ENCODE measurements at places on chromosomes 16 and 17.

- peak; percentile 53 for DNase-seq
Observed at GRCh38 chr17:8041249-8041928, 2.5 kb downstream of the ALOX15B start.

DNA sequence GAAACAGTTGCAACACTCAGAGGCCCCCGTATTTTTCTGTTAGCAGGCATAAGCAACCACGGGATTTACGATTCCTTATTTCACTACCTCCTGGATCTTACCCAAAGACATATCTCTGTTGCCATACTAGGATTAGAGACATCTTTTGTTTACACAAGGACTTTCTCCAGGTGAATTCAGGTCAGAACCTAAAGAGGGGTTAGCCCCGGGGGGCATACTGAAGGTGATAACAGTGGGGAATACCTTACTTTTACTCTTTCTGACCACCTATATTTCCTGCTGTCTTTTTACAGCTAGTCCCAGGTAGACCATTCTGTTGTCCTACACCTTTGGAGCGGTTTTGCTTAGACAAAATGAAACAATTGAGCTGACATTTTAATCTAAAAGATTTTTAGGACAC, 27.9 kb upstream of the CDH8 start:
- DNase-seq, result no peak

DNA sequence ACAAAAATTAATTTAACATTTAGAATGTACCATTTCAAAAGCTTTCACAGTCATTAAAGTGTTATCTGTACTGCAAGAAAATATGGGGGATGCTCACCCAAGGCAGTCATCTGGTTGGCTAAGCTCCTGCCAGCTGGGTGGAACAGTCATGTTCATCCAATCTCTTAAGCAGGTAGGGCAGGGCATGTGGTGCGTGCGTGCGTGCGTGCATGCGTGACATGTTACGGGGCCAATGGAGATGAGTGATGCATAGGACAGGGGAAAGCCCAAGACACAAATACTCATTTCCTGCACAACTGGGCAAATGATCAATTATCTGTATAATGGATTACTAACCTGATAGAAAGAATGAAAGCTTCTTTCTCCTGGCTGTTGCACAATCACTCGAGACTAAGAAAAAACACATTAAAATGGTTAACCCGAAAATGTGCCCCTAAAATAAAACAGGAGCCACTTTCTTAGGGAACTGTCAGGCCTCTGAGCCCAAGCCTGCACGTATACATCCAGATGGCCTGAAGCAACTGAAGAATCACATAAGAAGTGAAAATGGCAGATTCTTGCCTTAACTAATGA, 104.4 kb downstream of the MYO1D start:
- no peak for DNase-seq

DNA sequence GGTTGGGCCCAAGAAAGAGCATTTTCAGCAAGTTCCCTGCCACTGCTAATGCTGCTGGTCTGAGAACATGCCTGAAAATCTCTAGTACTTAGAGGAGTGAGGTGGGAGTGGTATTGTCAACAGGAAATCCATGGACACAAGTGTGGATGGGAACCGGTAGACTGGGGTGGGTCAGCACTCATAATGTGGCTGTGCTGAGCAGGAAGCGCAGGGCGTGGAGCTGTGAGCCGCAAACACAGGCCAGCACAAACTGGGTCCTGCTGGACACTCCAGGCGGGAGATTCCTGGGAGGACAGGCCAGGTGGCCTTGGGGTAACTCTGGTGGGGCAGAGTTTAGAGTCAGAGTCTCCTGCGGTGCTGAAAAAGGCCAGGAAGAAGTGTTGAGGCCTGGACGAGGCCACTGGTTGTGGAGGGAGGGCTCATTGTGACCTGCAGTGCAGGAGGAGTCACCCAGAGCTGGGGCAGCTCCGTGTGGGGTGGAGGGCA, 62.6 kb downstream of the BANP start:
- DNase-seq, result no peak

- no peak for DNase-seq
Observed at GRCh38 chr16:57938484-57938883, 32.4 kb downstream of the CNGB1 start.

- DNase-seq, result no peak
Observed at GRCh38 chr17:18328643-18329204, 13.6 kb downstream of the SMCR8 start.

GRCh38 chr17:63082273-63082861, 116.3 kb downstream of the TANC2 start:
- no peak for DNase-seq

- no peak for DNase-seq
Observed at GRCh38 chr16:47250983-47251382, 107.2 kb upstream of the NETO2 start.

DNA sequence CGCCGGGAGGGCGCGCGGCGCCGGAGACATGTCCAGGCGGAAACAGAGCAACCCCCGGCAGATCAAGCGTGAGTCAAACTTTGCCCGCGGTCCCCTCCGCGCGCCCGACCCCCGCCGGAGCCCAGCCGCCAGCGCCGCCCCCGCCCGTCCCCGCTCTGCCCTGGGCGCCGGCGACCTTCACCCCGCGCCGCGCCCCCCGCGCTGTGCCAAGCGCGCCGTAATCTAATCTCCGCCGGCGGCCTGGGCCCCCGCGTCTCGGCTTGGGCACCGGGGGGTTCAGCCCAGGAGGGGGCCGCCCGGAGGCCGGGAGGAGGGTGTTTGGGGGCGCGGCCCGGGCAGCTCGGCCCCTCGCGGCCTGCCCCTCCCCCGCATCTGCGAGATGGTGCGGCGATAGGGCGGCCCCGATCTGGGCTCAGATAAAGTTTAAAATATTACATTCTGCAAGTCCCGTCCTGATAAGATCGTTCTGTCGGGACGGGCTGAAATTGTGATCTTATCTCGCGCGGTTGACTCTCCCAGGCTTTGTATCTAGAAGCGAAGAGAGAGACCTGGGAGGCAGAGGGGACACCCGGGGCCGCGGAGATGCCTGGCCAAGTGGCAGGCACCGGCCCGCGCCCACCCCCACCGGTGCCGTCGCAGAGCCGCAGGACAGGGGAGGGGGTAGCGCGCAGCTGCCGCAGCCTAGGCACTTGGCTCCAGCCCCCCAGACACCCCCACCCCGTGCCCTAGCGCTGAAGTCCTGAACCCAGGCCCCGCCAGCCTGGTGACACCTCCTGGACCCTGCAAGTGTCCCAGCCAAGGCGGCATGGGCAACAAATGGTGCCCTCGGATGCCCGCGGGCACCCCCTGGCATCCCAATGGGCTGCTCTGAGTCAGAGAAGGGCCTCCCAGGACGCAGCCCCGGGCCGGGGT, 787 bp downstream of the ZFPM1 start:
- peak; percentile 30 for DNase-seq

- DNase-seq, result no peak
Observed at GRCh38 chr17:34852614-34853013, 108.6 kb downstream of the CCT6B start.

- DNase-seq, result peak; percentile 38
Observed at GRCh38 chr17:16407911-16408588, 7.3 kb upstream of the TRPV2 start.

DNA sequence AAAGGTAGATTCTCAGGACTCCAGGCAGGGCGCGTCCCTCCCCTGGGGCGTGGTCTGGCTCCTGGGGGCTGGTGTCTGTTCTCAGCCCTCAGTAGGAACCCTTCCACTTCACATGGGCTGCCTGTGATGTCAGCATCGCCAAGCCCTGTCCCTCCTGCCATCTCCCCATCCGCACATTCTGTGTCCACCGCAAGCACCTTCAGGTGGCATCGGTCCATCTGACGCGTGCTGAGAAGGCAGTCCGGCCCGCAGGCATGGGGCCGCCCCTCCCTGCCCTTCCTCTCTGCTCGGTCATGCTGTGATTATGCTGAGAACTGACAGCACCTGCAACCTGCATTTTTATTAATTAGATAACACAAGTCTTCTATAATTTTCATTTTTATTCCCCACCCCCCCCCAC, 12.7 kb upstream of the DNAH17 start:
- peak; percentile 17 for DNase-seq

DNA sequence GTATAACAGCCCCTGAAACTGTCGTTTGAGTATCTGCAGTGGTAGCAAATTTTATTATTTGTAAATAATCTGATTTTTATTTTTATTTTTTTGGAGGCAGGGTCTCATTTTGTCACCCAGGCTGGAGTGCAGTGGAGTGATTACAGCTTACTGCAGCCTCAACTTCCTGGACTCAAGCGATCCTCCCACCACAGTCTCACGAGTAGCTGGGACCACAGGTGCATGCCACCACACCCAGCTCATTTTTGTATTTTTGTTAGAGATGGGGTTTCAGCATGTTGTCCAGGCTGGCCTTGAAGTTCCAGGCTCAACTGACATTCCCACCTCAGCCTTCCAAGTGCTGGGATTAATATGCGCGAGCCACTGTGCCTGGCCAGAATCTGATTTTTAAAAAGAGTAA, 2.8 kb downstream of the NDEL1 start:
- DNase-seq, result no peak

DNA sequence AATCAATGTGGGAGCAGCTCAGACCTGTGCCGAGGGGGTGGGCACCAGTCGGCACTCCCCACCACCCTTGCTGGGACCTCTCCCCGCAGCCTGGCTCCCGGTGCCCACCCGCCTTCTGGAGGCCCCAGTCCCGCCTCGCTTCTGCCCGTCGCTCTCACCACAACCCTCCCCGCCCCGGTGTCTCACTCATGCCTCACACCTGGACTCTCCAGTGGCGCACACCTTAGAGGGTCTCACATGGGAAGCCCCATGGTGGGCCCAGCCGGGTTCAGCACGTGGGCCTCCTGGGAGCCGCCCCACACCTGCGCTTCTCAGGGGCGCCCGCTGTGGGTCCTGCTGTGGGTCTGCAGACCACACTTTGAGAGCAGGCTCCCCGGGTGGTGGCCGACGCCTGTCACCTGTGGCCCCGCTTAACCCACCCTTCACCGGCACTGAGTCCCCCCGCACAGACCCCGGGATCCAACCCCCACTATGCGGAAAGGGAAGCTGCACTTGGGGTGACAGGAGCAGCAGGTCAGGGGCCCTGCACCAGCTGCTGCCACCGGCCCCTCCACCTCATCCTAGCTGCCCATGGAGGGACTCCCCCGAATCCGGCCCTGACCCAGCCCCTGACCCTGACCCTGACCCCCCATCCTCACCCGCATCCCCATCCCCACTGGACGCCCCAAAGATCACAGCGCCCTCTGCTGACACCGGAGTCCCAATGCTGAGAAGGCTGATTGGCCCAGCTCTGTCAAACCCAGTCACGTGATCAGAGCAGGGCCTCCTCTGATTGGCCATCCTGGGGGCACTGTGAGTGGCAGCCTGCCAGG, 27.4 kb upstream of the SLC38A10 start:
- DNase-seq, result no peak

DNA sequence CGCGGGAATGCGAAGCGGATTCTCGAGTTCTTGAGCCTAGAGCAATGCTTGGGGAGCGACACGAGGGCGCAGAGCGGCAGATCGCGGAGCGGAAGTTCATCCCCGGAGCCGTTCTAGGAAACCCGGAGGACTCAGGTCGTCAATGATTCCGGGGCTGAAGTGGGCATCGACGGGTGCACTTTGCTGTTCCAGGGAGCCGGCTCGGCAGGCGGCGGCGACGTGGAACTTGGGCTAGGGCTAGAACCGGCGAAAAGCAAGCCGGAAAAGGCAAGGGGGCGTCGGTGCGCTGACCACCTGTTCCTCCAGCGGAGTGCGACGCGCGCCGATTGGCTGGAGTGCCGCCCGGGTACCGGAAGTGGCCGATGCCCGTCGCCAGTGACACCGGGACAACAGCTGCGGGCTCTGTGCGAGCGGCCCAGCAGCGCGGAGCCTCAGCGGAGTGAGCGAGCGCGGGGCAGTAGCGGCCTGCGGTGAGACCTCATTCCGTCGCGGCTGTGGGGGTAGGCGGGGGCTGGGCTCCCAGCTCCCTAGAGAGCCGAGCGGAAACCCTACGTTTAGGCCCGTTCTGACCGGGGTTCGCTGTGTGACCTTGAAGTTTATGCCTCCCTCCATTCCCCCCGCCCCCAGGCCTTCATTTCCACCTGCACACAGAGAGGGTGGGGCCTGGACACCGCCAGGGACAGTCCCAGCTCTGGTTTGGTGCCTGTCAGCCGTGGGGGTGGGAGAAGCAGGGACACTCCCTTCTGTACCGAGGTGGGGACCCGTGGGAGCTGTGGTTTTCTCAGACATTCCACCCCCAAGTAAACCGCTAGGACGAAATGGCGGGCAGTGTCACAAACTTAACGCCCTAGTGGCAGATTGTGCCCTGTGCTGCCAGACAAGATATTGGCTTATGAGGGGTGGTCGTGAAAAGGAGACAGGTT, at the start of gene ZFP3:
Gene ZFP3, plus strand, starts transcription at position 362 of the 923 bp plus-strand sequence. CDS start 13,038 bp downstream, outside the sequence.
- peak; percentile 71 for DNase-seq

DNA sequence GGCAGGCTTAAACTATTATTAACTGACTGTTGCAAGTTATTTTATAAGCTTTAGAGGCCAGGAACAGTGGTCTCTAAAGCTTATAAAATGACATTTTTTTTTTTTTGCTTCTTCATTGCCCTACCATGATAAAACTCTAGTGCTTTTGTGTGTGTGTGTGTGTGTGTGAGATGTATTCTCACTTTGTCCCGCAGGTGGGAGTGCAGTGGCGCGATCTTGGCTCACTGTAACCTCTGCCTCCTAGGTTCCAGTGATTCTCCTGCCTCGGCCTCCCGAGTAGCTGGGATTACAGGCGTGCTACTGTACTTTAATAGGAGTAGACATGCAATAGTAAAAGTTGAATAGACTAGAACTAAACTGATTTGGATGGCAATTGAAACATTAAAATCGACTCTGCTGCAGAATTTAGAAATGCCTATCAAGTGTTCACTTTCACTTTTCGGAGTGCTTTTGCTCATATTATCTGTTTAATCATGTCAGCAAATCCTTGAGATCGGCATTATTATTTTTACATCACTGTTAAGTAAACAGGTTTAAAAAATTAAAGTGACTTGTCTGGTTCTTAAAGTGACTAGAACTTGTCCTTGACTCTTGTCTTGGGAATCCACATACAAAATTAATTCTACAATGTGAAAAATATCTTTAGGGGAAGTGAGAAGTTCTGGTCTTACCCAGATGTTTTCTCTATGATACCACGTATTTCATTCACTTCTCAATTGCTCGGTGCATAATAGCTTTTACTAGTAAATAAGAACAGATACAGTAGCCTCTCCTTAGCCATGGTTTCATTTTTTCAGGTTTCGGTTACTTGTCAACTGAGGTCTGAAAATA, 8.4 kb upstream of the PCTP start:
- no peak for DNase-seq

- DNase-seq, result no peak
Observed at GRCh38 chr16:1422076-1422475, 1.5 kb upstream of the UQCC4 start.

DNA sequence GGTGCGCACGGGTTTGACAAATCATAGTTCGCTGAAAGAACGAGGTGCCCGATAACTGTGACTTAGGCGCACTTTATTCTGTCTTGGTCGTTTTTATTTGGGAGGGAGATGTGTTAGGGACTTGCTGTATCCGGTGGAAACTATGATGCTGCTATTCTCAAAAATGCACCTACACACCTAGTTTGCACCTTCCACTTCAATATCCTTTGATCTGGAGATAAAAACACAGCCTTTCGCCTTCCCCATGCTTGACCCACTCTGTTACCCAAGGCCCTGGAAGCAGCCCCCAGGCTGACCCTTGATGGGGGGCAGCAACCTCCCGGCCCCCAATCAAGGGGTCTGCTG, 15.0 kb upstream of the FOXF1 start:
- DNase-seq, result no peak

Data from RWPE1 (cell line).